ENCODE measurements at places on chromosomes 13 and 19. TPM values are rescaled to one million over a fixed set of nuclear protein-coding genes. Genes with fewer than 3 reads are reported as not detected.

The RDH8 gene
- polyA plus RNA-seq, result not detected

The FAM124A gene
- polyA plus RNA-seq, result 2.2 TPM

The VSTM1 gene
- polyA plus RNA-seq, result not detected

The PTGER1 gene
- not detected for polyA plus RNA-seq

The SOHLH2 gene
- 4.0 TPM for polyA plus RNA-seq

The RNF225 gene
- not detected for polyA plus RNA-seq

The C1QTNF9B gene
- 2.5 TPM for polyA plus RNA-seq

The ARRDC5 gene
- 0.15 TPM for polyA plus RNA-seq

The ZNF223 gene
- 3.5 TPM for polyA plus RNA-seq

The MCEMP1 gene
- 0.25 TPM for polyA plus RNA-seq

The CYSLTR2 gene
- 0.12 TPM for polyA plus RNA-seq

The ANGPTL8 gene
- 2.9 TPM for polyA plus RNA-seq

The MBD3L2 gene
- polyA plus RNA-seq, result not detected

The LRCH1 gene
- polyA plus RNA-seq, result 20.7 TPM

The ZNF708 gene
- polyA plus RNA-seq, result 10.2 TPM

The RBM42 gene
- polyA plus RNA-seq, result 50.1 TPM
